ENCODE measurements at places on chromosomes 6 and 20.

DNA sequence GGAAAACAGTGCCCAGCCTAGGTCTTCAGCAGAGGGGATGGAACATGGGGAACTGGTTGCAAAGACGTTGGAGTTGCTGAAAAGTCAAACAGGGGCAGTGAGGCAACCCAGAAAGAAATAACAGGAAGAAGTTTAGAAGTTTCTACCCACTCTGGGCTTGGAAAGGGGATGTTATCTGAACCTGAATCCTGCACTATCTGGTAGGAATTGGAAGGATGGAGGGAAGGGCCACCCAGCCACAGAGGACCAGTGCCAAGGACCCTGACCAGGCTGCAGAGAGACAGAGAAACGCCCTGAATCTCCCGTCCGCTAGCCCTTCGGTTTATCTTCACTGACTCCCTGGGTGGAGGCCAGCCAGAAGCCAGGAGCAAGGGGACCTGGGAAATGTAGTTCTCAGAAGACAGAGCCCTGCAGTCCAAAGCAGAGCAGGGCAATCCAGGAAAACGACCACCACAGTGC, 217.3 kb upstream of the RREB1 start:
- DNase-seq: no peak

DNA sequence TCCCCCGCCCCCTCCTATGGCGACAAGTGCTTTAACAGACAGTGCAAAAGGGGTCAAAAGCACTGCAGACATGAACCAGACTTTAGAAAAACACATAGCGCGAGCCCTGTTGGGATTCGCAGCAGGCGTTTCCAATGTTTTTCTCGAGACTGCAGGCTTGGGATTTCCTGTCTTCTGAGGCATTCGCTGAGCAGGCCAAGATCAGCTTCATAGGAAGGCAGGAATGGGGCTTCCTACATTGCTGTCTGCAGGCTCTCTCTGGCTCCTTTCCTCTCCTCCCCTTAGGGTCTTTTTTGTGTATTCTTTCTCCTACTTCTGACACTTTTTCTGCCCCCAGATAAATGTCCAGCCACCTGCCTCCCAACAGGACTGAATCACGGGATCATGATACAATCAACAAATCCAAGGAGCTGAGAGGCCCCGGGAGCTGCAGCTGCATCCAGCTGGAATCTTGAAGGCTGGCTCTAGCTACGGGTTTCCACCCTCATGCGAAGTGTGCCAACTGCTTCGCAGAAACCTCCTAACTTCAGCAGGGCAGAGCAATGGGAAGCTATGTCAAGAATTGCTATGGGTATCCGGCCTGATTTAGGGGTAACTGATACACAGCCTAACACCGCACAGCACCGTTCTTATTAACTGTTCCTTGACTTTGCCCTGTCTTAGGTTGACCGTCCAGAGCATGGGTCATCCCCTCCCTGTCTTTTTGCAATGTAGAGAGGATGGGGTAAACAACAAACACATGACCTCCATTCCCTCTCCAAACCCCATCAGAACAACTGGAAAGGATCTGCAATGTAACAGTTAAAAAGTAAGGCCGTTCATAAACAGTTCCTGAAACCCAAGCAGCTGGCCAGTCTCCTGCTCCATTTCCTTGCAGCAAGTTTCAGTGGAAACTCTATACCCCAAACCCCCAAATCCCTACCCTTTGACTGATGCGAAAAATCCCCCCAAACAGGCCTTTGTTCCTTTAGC, 31.5 kb downstream of the SNX5 start:
- DNase-seq: no peak

DNA sequence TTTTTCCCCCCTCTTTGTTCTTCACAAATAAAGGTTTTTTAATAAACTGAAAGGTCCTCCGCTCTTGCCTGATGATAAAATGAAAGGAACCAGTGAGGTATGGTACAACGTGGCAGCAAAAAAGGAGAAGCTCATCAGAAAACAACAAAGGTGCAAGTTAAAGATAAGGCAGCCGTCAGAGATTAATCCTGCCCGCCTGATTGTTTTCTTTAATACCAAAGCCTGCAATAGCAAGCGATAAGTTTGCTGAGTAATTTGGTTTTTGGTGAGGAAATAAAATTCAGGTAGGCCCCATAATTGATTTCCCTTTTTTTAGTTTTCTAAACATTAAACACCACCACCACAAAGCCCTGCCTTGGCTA, 177.9 kb downstream of the MBOAT1 start:
- DNase-seq: no peak

GRCh38 chr6:37265860-37266259, 7.9 kb upstream of the TMEM217 start:
- no peak for DNase-seq

GRCh38 chr20:4711511-4711910, 10.2 kb upstream of the PRND start:
- no peak for DNase-seq

DNA sequence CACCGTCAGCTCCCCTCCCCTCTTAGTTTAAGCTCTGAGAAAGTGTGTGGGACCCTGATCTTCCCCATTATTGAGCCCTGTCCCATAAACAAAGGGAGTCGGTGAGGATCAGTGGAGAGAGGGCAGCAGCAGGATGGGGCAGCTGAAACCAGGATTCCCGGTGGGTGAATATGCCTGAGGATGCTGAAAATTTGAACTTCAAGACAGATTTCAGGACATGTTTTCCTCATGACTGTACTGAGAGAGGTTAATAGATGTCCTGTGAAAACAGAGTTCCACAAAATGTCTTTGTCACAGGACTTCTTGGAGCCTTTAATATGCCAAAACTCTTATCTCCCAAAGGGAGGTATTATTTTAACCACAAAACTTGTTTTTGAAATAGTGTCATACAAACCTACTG, 53.5 kb upstream of the SLC22A16 start:
- DNase-seq: no peak

DNA sequence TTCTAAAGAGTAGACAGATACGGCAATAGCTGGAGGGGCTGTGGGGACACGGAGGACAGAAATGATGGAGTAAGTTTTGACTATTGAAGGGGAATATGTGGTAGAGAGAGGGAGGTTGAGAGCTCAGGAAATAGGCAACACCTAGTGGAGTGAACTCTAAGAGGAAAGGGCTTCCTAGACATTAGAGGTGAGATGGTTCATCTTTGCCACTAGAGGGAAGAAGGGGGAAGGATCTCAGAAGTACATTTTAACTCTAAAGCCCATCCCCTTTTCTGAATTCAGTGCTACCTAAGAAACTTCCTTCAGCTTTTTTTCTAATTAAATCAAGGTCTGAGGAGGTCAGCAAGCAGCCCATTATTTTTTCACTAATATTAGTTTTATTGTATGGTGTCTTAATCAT, 689.4 kb upstream of the MAP3K7 start:
- no peak for DNase-seq

DNA sequence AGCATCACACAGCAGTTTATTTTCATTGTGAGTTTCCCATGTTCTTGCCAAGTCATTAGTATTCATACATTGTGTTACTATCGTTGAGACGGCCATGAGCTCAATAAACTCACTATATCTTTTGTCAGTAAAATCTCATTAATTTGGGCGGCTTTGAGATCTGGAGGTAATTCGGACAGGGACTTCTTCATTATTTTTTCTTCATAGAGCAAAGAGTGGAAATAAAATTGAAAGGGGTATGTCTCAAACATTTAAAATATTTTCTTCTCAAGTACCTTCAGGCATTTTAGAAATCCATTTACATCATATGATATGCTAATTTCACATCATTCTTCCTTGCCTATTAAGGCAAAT, 14.6 kb downstream of the NOX3 start:
- DNase-seq: no peak

- DNase-seq: no peak
Observed at GRCh38 chr6:90765491-90765890, 178.6 kb upstream of the MAP3K7 start.

DNA sequence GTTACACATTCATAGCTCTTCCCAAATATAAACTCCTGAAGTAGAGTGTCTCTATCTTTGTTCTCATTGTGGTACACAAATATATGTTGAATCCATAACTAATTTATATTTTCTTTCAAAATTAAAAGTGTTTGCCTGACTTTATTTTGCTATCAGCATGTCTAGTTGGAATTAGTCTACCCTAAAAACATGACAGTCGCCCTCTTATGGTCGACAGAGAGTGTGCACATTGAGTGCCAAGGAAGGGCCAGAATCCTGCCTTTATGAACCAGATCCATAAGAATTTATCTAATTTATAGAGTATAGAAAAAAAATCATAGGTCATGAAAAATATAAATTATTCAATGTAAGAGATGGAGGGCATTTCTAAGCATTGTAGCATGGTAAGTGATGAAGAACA, 12.3 kb upstream of the DEFB112 start:
- no peak for DNase-seq

- no peak for DNase-seq
Observed at GRCh38 chr6:115078555-115078954, 735.7 kb upstream of the HS3ST5 start.

DNA sequence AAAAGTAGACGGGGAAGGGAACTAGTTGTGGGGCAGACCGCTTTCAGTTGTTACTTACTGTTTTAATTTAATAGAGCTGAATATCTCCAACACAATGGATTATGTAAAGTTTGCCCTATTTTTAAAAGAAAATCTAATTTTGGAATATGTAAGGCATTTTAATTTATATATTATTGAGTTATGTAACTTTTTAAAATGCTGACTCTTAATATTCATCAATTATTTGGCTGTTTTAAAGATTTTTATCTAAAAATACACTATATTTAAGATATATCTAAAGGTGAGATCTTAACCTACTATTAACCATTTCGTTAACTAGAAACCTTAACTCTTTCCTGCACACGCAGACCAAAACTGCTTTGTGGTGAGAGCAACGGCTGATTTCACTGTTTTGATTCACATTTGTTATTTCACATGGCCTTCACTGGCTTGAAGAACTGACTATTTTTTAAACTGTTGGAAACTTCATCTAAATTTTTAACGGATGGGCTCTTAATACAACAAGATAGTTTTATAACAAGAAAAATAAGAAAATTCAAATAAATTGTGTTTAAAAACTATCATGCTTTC, 87.9 kb downstream of the HUS1B start:
- DNase-seq: no peak

DNA sequence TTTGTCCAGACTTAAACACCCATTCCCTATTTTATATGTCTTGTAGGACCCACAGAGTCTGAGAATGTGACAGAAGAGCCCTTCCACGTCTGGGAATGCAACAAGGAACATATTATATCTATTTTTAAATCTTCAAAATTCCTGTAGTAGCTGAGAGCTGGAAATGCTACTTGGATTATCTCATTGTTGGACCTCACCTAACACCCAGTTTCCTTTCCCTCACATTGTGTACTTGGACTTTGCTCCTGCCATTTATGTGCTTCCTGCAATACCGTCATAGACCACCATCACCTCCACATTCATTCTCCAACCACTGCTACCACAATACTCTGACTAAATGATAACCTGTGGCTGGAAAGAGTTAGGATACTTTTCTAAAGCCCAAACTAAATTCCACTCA, 335.4 kb downstream of the COL12A1 start:
- no peak for DNase-seq

- no peak for DNase-seq
Observed at GRCh38 chr20:2987861-2988260, 55.6 kb upstream of the GNRH2 start.

GRCh38 chr6:44056392-44057237, 70.6 kb downstream of the MRPL14 start:
- DNase-seq: no peak

GRCh38 chr6:33882154-33882553, 78.4 kb upstream of the MLN start:
- DNase-seq: no peak

- no peak for DNase-seq
Observed at GRCh38 chr6:31733734-31734133, 2.6 kb downstream of the CLIC1 start.

- DNase-seq: no peak
Observed at GRCh38 chr6:15299430-15300131, 53.7 kb downstream of the JARID2 start.

- no peak for DNase-seq
Observed at GRCh38 chr6:154703124-154703523, 30.1 kb upstream of the SCAF8 start.

- DNase-seq: no peak
Observed at GRCh38 chr6:76230711-76231110, 158.2 kb upstream of the IMPG1 start.

DNA sequence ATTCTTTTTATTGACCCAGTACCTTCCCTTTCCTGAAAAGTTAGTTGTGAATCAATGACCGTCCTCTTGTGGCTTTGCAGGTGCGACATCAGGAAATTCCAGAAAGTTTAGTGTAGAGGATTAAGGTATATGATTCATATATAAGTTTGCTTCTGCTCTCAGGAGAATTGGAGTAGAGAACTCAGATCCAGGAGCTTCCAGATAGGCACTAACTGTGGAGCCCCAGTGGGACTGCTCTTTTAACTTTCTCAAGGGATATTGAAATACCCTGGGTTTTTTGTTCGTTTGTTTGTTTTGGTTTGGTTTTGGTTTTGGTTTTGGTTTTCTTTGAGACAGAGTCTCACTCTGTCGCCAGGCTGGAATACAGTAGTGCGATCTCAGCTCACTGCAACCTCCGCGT, 9.5 kb downstream of the TAAR2 start:
- DNase-seq: no peak

DNA sequence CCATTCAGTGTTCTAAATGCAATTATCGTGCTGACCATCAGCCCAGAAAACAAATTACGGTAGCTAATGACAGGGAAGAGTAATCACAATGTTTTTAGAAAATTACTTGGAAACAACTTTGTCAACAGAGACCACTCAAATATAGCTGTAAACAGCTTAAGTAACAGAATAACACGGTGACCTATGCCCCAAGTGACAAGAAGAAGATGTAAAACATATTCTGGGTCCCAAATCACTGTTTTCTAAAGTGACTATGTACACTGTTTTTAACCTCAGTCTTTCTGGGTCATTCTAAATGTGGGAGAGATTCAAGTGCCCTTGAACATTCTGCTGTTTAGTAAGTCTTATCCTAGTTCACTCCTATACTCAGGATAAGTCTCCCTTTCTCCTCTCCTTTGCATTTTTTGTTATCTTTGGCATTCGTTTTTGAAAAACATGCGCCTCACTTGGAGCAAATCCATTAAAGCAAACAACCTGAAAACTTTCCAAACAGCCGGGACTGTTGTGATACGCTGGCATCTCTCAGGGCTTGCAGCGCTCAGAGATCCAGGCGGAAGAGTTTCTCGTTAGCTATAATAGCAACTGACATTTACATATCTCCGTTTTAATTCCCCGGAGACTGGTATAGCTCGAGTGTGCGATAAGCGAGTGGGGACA, 114.5 kb upstream of the SOX4 start:
- no peak for DNase-seq

DNA sequence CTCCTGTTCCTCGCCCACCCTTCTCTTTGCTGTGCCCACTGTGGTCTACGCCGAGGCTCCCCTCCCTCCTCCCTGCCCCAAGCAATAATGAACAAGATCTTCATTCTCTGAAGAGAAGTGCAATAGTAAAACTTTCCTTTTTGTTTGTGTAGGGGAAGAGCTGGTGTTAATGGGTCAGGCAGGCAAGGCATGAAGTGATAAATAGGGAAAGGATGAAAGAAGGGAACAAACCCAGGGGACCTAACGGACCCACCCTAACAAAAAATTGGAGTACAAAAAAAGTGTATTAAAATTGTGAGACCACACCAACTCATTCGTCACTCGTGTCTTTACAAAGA, 66.9 kb downstream of the ZBTB2 start:
- no peak for DNase-seq

- no peak for DNase-seq
Observed at GRCh38 chr6:158819213-158819976, at the start of gene EZR. TSS of gene EZR (minus strand) at chr6:158819368. CDS start at chr6:158818093, 1,275 bp downstream.

GRCh38 chr6:166057431-166057830, 110.2 kb downstream of the TBXT start:
- no peak for DNase-seq
